ENCODE measurements at places on chromosomes 16 and 17.

GRCh38 chr17:72661945-72662826 lies 430.3 kb downstream of the SLC39A11 start:
- DNase-seq, result no peak

DNA sequence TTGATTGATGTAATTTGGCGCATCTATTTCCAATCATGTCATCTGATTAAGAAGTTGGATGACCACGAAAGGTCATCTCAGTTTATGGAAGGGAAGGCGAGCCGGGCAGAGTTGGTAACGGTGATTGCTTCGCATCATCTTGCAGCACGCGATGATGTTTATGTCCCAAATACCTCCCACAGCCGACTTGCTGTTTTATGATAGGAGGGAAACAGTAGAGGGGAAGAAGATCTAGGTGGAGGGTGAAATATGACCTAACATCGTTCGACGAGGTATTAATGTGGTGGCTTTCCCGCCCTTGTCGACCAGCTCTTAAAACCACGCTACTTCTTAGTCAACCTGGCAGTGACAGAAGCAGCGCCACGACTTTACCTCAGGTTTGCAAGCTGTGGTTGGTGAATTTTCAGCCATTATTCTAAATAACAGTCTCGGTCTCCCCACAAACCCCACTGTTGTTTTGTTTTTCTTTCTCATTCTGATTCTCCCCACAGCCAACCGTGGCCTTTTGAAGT lies 805 bp upstream of the TANC2 start:
- peak; percentile 63 for DNase-seq

DNA sequence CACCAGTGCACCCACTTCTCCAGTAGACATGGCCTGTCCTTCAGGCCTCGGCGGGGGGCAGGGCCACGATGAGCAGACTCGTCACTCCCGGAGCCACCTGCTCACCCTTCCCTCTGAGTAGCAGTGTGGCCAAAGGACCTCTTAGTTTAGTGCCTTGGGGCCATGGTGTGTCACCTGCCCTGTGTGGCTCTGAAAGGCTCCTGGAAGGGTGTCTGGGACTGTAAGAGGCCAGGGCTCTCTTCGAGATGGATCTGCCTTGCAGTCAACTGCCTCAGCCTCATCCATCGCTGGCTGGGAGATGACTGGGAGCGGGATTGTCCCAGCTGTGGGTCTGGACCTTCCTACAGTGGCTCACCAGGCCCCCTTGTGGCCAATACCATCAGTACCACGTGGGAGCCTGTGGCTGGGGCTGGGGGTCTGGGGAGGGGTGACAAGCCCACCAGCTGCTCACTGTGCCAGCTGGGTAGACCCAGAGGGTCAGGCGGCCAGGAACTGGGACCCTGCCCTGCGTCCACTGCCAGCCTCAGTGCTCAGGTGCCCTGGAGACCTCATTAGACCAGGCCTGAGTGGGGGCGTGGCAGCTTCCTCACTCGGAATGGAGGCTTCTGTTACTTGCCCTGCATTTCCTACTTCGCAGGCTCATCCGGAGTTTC lies 133.4 kb downstream of the OR1D5 start:
- DNase-seq, result peak; percentile 49

DNA sequence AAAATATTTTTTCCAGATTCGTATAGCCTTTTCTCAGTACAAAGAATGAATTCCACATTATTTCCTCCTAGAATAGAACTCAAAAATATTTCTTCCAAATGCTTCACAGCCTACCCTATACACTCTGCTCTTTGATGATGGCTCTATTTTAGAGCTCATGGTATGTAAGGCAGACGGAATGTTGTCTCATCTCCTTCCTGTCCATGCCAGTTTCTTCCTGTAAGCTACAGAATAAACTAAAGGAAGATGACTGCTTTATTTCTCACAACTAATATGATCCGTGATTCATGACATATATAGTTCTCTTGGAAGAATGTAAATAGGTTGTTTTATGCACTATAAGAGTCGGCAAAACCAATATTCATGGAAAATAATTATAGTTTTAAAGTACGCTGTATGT lies 723.1 kb downstream of the CDH11 start:
- no peak for DNase-seq

DNA sequence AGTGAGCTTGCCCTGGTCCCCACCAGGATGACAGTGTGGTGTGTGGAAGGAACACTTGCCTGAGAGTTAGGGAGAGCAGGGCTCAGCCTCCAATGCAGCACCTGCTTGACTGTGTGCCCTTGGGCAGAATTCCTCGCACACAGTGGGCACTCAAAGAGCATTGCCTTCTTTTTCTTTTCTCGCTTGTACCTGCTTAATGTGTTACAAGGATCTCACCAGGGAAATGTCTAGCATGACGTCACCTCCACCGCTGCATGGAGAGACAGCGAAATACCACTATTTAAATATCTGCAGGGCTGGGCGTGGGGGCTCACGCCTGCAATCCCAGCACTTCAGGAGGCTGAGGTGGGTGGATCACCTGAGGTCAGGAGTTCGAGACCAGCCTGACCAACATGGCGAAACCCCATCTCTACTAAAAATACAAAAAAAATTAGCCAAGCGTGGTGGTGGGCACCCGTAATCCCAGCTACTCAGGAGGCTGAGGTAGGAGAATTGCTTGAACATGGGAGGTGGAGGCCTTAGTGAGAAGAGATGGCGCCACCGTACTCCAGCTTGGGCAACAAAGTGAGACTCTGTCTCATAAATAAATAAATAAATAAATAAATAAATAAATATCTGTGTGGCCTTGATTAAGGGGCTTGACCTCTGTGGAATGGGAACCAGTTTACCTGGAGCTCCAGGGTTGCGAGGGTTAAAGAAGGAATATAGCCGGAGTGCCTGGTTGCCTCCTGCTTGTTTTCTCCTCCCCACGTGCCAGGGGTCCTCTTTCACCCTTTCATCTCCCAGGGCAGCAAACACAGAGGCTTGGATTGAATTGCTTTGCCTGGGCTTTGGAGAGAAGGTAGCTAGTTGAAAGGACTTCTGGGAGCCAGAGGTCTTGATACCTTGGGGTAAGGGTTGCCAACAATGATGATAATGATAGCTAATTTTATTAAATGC lies 16.3 kb downstream of the SNX29 start:
- DNase-seq, result no peak

GRCh38 chr17:58351182-58351581 lies 819 bp downstream of the SUPT4H1 start:
- DNase-seq, result no peak

- no peak for DNase-seq
Measured at GRCh38 chr17:44867841-44868240, 20.2 kb downstream of the HIGD1B start.

Measured in fibroblast of mammary gland (primary cell).